ENCODE measurements at places on chromosomes 7 and 10.
A peak's percentile ranks its signal among the peaks of the same experiment; 100 is the strongest.

GRCh38 chr10:49115796-49116508, 630 bp upstream of the VSTM4 start:
- DNase-seq = no peak

GRCh38 chr10:110446954-110447608, 50.6 kb upstream of the DUSP5 start:
- peak; percentile 82 for DNase-seq

DNA sequence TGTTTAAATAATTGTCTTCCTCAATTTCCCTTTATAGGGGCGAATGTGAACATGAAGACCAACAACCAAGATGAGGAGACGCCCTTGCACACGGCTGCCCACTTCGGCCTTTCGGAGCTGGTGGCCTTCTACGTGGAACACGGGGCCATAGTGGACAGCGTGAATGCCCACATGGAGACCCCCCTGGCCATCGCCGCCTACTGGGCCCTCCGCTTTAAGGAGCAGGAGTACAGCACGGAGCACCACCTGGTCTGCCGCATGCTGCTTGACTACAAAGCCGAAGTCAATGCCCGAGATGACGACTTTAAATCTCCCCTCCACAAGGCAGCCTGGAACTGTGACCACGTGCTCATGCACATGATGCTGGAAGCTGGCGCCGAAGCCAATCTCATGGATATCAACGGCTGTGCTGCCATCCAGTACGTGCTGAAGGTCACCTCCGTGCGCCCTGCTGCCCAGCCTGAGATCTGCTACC, 42.1 kb downstream of the ASB4 start:
- DNase-seq = no peak

DNA sequence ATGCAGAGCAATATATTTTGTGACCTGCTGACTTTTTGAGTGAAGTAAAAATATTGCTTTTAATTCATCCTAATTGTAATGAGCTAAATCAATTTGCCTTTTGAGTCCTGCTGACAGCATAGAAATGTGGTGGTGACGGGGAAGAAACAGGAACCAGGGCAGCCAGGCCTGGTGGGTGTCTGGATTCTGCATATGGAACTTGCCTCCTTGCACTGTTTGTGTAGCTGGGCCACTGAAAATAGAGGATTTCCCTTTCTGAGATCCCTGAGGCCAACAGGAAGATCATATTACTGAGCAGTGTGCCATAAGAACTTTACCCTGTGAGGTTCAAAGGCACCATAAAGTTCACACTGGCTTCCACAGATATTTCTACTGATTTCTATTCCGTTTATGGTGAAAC, 488.4 kb upstream of the AKR1E2 start:
- DNase-seq = no peak

- no peak for DNase-seq
Measured at GRCh38 chr7:33517191-33517590, 387.8 kb downstream of the BBS9 start.

DNA sequence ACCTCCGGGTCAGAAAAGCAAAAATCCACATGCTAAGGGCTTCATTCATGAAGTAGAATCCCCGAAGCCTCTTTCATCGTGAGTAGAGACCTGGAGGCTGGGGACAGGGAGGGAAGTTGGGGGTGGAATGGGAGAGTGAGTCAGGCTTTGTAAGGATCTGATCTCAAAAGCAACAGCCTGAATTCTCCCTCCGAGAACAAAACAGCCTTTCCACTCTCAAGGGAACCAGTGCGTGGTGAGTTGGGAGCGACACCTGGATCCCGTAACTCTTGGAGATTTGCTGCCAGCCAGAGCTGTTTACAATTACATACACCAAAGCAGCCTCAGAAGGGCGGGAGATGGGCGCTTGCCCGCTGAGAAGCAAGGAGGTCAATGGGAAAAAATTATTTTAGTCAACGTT, 10.8 kb downstream of the AFAP1L2 start:
- no peak for DNase-seq

GRCh38 chr7:3150027-3150426, 106.4 kb upstream of the CARD11 start:
- no peak for DNase-seq
